ENCODE measurements at places on chromosomes 16 and 17. TPM values are rescaled to one million over a fixed set of nuclear protein-coding genes. Genes with fewer than 3 reads are reported as not detected.

DNA sequence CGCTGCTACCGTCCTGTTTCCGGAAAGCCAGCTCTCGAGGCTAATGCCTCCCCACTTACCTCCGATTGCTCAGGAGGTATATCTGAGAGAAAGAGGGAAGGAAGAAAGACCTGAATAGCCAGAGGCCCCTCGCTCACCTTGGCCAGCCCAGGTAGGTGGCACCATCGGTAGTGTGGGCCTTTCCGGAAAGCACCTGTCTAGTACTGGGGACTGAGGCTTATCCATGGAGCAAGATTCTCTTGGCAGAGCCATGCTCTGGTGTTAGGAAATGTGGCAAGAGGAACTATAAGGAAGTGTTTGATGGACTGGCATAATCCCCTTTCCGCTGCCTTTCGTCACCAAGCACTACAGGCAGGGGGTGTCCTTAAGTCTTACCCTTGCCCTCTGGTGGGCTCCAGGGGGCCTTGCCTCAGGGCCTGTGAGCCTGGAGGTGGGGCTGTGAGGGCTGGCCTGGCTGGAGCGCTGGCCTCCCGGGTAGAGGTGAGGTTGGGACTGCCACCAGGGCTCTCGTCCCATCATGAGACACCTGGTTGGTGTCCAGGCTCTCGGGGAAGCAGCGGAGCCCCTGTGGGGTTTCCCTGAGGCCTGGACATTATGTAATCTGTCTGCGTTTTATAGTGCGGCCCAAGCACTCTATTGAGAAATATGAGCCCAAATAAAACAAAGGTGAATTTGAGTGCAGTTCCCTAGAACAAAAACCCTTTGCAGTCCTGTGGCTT, 2.9 kb downstream of the CMIP start:
- no peak for DNase-seq
- H3K36me3 ChIP-seq, result no peaks in the 10 kb centered on the region
- H3K27ac ChIP-seq, result no peak overlapping the region
- H3K4me1 ChIP-seq, result peaks cover 29% of the 10 kb centered on the region

GRCh38 chr16:81745704-81746558, 33.2 kb upstream of the PLCG2 start:
- no peak overlapping the region for H3K27ac ChIP-seq
- H3K36me3 ChIP-seq, result no peaks in the 10 kb centered on the region
- peaks cover 5% of the 10 kb centered on the region for H3K4me1 ChIP-seq
- peak overlapping the region; percentile 38 for H3K4me3 ChIP-seq

- H3K27me3 ChIP-seq, result no peaks in the 10 kb centered on the region
- H3K36me3 ChIP-seq, result no peaks in the 10 kb centered on the region
- no peaks in the 10 kb centered on the region for H3K4me1 ChIP-seq
- no peak overlapping the region for H3K4me3 ChIP-seq
- DNase-seq, result no peak
Measured at GRCh38 chr16:49809561-49809960, 46.4 kb downstream of the ZNF423 start.

DNA sequence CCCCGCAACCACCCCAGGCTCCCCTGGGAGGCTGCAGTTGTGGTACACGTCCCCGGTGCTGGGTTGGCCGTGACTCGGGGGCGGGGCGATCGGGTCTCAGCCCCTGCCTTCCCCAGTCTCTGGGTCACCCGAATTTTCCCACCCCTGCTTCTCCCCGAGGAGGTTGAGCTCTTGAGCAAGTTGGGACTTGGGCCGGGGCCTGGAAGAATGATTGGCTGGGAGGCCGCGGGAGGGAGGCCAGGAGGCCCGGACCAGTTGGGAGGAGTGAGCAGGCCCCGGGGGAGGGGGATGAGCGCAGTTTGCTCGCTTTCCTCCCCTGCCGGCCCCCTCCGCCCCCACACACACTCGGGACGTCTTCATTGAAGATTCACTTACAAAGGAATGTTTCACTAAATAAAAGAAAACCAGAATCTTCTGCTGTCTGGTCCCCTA, 4.5 kb upstream of the HEXIM1 start:
- DNase-seq, result peak; percentile 88
- no peaks in the 10 kb centered on the region for H3K27me3 ChIP-seq
- H3K36me3 ChIP-seq, result no peaks in the 10 kb centered on the region
- peak overlapping the region; percentile 45 for H3K4me3 ChIP-seq
- H3K27ac ChIP-seq, result peak overlapping the region; percentile 93

DNA sequence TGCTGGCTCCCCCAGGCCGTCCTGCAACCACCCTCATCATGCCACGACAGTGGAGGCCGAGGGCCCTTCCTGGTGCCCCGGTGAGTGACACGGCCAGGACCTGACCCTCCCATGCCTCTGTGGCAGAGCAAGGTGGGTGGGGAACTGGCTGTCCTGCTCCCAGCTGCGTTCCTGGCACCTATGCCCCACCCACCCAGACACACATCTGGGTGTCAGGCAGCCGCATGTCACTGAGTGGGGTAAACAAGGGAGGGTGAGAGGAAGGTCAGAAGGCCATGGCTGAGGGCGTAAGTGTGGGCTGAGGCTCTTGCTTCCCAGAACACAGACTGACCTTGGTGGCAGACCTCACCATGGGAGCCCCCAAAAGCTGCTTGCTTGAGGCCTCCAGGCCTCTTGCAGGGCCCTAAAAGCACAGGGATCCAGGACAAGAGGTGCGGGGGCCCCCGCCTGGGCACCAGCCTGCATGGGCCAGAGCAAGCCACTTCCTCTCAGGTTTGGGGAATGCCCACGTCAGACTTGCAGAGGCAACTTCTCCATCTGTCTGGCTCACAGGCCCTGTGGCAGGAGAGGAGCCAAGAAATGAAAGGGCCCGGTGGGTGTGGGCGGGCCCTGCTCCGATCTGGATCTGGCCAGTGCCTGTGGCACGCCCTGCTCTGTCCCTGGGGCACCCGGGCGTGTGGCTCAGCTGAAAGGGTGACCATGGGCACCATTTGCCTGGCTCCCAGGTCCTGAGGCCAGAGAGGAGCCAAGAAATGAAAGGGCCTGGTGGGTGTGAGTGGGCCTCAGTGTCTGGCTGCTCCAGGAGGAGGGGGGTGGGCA, 3.9 kb upstream of the CCDC57 start:
- DNase-seq, result peak; percentile 57
- H3K4me3 ChIP-seq, result no peak overlapping the region

GRCh38 chr17:5826384-5826783, 242.1 kb upstream of the NLRP1 start:
- no peaks in the 10 kb centered on the region for H3K36me3 ChIP-seq
- H3K4me1 ChIP-seq, result no peaks in the 10 kb centered on the region
- no peak overlapping the region for H3K4me3 ChIP-seq
- no peak overlapping the region for H3K27ac ChIP-seq
- no peaks in the 10 kb centered on the region for H3K27me3 ChIP-seq

- no peak for DNase-seq
- no peaks in the 10 kb centered on the region for H3K4me1 ChIP-seq
- no peaks in the 10 kb centered on the region for H3K36me3 ChIP-seq
- H3K27me3 ChIP-seq, result no peaks in the 10 kb centered on the region
- no peak overlapping the region for H3K27ac ChIP-seq
Measured at GRCh38 chr16:65675161-65675560, 553.3 kb upstream of the CDH11 start.

- no peak overlapping the region for H3K4me3 ChIP-seq
- no peaks in the 10 kb centered on the region for H3K27me3 ChIP-seq
- no peaks in the 10 kb centered on the region for H3K36me3 ChIP-seq
Measured at GRCh38 chr17:11369575-11369974, 128.6 kb downstream of the SHISA6 start.

GRCh38 chr16:30166202-30166902, 17.1 kb upstream of the CORO1A start:
- no peak overlapping the region for H3K4me3 ChIP-seq
- H3K36me3 ChIP-seq, result no peaks in the 10 kb centered on the region
- no peaks in the 10 kb centered on the region for H3K4me1 ChIP-seq
- H3K27me3 ChIP-seq, result no peaks in the 10 kb centered on the region
- H3K27ac ChIP-seq, result no peak overlapping the region

The SNX20 gene
- total RNA-seq, result 1.7 TPM

GRCh38 chr16:1258906-1259759, 3.3 kb downstream of the TPSD1 start:
- H3K27me3 ChIP-seq, result no peaks in the 10 kb centered on the region
- DNase-seq, result no peak
- no peaks in the 10 kb centered on the region for H3K36me3 ChIP-seq
- H3K4me1 ChIP-seq, result no peaks in the 10 kb centered on the region

GRCh38 chr16:14618566-14618965, 11.5 kb downstream of the PARN start:
- no peaks in the 10 kb centered on the region for H3K4me1 ChIP-seq
- DNase-seq, result no peak
- peaks cover 98% of the 10 kb centered on the region for H3K36me3 ChIP-seq
- no peak overlapping the region for H3K27ac ChIP-seq
- no peak overlapping the region for H3K4me3 ChIP-seq
